Left lung (tissue), 14 donors: ENCODE measurements at places on chromosomes 2 and 18. TPM values are rescaled to one million over a fixed set of nuclear protein-coding genes. Genes with fewer than 3 reads are reported as not detected.

The ALPG gene
- 0.16 TPM for total RNA-seq

The OTX1 gene
- 0.12 TPM for total RNA-seq

The GNLY gene
- total RNA-seq: 9.2 TPM

The GKN1 gene
- total RNA-seq: not detected

The ECEL1 gene
- 0.10 TPM for total RNA-seq

The TBR1 gene
- total RNA-seq: not detected

The CPO gene
- total RNA-seq: 0.37 TPM

The ARHGAP28 gene
- 16.6 TPM for total RNA-seq

The PROM2 gene
- total RNA-seq: 5.6 TPM

The CNTNAP5 gene
- not detected for total RNA-seq

The CNRIP1 gene
- total RNA-seq: 16.9 TPM
